ENCODE measurements at places on chromosomes 7 and 10.
A peak's percentile ranks its signal among the peaks of the same experiment; 100 is the strongest.

- no peak for DNase-seq
Observed at GRCh38 chr7:29840701-29841100, 34.4 kb downstream of the WIPF3 start.

DNA sequence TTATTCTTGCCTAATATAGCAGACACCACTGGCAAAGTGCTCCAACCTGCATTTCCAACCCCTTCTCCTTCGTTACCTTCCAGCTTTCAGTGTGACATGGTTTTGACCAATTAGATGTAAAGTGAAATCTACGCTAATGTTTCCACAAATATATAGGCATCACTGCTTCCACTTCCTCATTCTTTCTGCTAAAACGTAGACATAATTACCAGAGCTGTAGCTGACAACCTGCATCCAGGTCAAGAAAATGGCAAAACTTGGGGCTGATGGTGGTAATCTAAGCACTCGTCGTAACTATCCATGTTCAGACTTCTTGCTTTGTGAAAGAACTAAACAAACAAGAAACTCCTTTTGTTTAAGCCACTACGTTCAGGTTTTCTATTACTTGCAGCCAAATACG lies 41.8 kb upstream of the COL1A2 start:
- DNase-seq = no peak

- DNase-seq = peak; percentile 59
Observed at GRCh38 chr10:84329196-84329611, 815 bp downstream of the CCSER2 start.

- no peak for DNase-seq
Observed at GRCh38 chr10:132448248-132448731, 51.3 kb downstream of the PWWP2B start.

DNA sequence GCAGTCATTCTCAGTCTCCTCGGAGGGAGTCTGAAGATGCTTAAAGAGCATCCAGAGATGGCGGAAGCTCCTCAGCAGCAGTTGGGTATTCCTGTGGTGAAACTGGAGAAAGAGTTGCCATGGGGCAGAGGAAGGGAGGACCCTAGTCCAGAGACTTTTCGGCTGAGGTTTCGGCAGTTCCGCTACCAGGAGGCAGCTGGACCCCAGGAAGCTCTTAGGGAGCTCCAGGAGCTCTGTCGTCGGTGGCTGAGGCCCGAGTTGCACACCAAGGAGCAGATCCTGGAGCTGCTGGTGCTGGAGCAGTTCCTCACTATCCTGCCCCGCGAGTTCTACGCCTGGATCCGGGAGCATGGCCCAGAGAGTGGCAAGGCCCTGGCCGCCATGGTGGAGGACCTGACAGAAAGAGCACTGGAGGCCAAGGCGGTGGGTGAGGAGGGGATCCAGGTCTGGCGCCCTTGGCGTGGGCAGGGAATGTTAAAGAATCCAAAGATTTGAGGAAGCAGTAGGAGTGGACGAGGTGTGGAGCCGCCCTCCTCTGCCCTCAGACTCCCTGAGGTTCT lies 2.9 kb downstream of the ZSCAN25 start:
- DNase-seq = no peak

GRCh38 chr10:51985336-51985735 lies 285.9 kb upstream of the CSTF2T start:
- DNase-seq = no peak

- DNase-seq = no peak
Observed at GRCh38 chr7:69939317-69939716, 341.0 kb downstream of the AUTS2 start.

DNA sequence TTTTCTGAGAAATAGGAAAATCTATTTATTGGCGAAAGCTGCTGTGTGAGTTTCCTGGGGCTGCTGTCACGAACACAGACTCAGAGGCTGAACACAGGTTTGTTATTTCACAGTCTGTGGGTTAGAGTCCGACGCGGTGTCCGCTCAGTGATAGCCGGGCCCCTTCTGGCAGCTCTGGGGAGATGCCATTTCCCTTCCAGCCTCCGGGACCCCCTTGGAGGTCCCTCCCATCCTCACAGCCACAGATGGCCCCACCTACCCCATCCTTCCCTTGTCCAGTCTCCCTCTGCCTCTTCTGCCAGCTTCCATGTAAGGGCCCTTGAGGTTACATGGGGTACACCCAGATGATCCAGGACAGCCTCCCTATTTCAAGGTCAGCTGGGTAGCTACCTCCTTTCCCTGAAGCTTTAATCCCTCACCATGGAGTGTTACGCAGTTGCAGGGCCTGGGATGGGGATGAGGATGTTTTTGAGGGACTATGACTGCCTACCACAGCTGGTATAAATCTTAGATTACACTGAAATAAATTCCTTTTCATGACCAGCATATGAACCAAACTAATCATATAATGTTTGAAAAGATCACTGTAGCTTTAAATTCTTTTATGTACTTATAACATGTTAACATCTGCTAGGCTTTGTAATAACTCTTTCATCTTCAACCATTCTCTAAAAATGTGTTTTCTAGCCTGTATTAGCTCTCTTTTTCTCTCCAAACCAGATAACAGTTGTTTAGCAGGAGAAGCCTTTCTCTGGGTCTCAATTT lies 98.5 kb downstream of the WDR37 start:
- DNase-seq = no peak

- peak; percentile 65 for DNase-seq
Observed at GRCh38 chr10:50536617-50537240, 87.0 kb downstream of the SGMS1 start.

DNA sequence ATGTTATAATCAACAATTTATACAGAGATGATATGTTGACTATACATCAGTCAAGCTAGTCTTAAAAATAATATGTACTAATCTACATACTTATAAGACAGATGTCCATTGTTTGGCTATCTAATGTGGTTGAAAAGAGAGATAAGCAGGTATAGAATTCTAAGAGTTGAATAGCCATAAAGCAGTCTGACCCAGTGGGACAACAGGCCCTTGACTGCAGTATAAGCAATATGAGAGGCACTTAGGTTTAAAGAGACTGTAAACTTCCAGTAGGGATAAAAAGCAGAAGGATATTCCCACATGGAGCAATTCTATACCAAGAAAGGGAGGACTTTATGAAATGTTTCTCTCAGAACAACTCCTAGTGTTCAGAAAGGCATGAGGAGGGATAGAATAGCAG lies 139.3 kb downstream of the ELAPOR2 start:
- DNase-seq = no peak

DNA sequence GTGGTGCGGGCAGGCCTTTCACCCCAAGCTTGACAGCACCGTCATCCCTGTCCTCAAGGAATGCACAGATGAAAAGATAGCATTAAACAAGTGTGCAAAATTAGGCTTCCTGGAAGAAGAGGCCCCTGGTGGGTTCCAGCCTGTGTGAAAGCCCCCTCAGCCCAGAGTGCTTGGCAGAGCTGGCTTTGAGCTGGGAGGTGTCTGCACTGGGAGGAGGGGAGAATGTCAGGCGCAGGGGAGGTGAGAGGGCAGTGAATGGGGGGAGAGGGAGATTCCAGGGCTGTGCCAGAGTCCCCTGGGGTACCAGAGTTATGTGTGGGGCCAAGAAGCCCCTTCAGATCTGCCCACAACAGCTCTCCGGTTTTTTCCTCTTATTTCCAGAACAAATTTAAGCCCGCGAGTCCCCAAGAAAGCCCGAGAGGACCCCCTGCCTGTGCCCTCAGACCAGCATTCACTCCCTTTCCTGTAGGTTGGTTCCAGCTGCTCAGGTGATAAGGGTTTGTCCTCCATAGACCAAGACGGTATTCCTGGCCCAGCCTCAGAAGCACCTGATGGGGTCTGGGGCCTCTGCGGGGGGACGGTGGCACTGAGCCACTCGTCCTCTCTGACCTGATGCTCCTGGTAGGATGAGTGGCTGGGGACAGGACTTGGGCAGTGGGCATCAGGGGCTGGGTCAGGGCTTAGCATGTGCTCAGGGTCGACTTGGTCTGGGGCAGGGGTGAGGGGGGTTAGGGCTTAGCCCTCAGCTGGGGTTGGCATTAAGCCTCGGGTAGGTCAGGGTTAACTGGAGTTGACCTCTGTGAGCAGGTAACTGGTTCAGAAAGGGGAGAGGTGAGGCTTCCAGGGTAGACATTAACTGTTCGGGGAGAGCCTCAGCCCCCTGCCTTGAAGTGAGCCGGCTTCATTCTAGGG lies 43.4 kb downstream of the ADCYAP1R1 start:
- DNase-seq = no peak

- DNase-seq = no peak
Observed at GRCh38 chr10:11663763-11664555, 52.5 kb upstream of the USP6NL start.
